ENCODE measurements at places on chromosomes 6 and 20. TPM values are rescaled to one million over a fixed set of nuclear protein-coding genes. Genes with fewer than 3 reads are reported as not detected.

GRCh38 chr6:156347656-156348055, 429.5 kb upstream of the ARID1B start:
- H3K27me3 ChIP-seq = peaks cover 2% of the 10 kb centered on the region
- H3K36me3 ChIP-seq = no peaks in the 10 kb centered on the region
- no peak overlapping the region for H3K4me3 ChIP-seq
- H3K27ac ChIP-seq = no peak overlapping the region
- no peaks in the 10 kb centered on the region for H3K4me1 ChIP-seq
- DNase-seq = no peak

GRCh38 chr6:147468634-147469033, 39.9 kb upstream of the SAMD5 start:
- no peak for DNase-seq
- H3K36me3 ChIP-seq = no peaks in the 10 kb centered on the region
- no peak overlapping the region for H3K4me3 ChIP-seq

DNA sequence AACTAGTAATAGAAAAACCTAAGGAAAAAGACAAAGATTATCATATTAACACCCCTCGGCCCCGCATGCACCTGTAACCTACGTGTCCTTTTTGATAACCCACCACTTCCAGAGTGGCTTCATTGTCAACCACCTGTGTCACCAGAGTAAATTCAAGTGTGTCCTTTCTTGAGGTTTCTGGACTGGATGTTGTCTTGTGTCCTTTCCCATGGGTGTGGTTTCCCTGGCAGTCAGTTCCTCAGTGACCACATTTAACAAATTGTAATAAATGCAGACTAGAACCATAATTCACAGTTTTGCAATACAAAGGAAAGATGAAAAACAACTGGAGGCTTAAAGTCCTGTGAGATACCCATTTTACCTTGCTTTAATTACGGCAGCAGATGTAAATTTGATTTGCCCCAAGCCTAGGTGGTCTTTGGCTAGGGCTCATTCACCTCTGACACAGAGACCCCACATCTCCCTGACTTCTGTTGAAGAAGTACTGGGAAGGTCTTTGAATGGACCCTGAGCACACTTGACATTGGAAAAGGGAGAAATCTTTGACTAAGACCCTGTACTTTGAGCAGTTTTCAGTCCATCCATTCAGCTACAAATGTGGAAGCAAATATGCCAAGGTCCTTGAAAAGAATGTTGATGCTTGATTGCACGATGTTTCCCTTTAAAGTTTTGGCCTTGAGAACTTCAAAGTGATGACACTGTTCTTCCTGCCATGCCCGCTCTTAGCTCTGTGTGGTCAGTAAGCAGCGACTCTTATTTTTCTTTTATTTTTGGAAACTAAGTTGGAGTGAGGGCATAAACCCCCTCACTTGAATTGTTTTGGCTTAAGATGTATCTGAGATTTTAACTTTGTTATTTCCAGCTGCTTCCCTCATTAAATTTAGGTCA, 232.4 kb downstream of the UST start:
- DNase-seq = no peak
- no peaks in the 10 kb centered on the region for H3K36me3 ChIP-seq
- H3K27me3 ChIP-seq = peaks cover 10% of the 10 kb centered on the region
- no peak overlapping the region for H3K27ac ChIP-seq
- no peaks in the 10 kb centered on the region for H3K4me1 ChIP-seq
- no peak overlapping the region for H3K4me3 ChIP-seq

GRCh38 chr6:152068622-152069261, 261.3 kb downstream of the ESR1 start:
- no peak overlapping the region for H3K27ac ChIP-seq
- peaks cover 6% of the 10 kb centered on the region for H3K27me3 ChIP-seq
- no peak overlapping the region for H3K4me3 ChIP-seq
- no peak for DNase-seq

- no peak overlapping the region for H3K27ac ChIP-seq
- no peaks in the 10 kb centered on the region for H3K27me3 ChIP-seq
- H3K4me3 ChIP-seq = no peak overlapping the region
- no peak for DNase-seq
- no peaks in the 10 kb centered on the region for H3K4me1 ChIP-seq
Observed at GRCh38 chr20:61295249-61295648, 43.2 kb downstream of the CDH4 start.

- DNase-seq = no peak
- H3K36me3 ChIP-seq = peaks cover 43% of the 10 kb centered on the region
- no peak overlapping the region for H3K4me3 ChIP-seq
- no peak overlapping the region for H3K27ac ChIP-seq
- H3K4me1 ChIP-seq = peaks cover 54% of the 10 kb centered on the region
Observed at GRCh38 chr6:149364557-149364956, 35.5 kb upstream of the SUMO4 start.

DNA sequence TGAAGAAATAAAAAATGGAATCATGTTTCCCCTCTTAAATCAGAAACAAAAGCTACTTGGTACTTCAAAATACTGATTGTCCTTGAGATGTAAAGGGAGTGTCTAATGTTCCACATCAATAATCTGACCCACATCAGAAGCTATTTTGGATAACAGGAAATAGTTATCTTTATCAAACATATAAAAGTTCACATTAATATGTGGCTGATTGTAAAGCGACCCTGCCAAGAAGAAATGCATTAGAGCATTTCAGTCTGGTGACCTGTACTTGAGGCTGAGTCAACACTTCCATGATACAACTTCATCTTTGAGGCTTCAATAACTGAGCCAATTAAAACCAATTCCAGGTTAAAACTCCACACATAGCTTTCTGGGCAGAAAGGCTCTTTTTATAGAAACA, 31.8 kb downstream of the SYNE1 start:
- no peak overlapping the region for H3K4me3 ChIP-seq
- H3K36me3 ChIP-seq = no peaks in the 10 kb centered on the region
- DNase-seq = no peak
- no peaks in the 10 kb centered on the region for H3K27me3 ChIP-seq

GRCh38 chr6:108565893-108566292, 5.2 kb downstream of the FOXO3 start:
- peaks cover 50% of the 10 kb centered on the region for H3K36me3 ChIP-seq
- H3K27me3 ChIP-seq = peaks cover 5% of the 10 kb centered on the region
- no peak for DNase-seq
- H3K27ac ChIP-seq = peak overlapping the region; percentile 69

DNA sequence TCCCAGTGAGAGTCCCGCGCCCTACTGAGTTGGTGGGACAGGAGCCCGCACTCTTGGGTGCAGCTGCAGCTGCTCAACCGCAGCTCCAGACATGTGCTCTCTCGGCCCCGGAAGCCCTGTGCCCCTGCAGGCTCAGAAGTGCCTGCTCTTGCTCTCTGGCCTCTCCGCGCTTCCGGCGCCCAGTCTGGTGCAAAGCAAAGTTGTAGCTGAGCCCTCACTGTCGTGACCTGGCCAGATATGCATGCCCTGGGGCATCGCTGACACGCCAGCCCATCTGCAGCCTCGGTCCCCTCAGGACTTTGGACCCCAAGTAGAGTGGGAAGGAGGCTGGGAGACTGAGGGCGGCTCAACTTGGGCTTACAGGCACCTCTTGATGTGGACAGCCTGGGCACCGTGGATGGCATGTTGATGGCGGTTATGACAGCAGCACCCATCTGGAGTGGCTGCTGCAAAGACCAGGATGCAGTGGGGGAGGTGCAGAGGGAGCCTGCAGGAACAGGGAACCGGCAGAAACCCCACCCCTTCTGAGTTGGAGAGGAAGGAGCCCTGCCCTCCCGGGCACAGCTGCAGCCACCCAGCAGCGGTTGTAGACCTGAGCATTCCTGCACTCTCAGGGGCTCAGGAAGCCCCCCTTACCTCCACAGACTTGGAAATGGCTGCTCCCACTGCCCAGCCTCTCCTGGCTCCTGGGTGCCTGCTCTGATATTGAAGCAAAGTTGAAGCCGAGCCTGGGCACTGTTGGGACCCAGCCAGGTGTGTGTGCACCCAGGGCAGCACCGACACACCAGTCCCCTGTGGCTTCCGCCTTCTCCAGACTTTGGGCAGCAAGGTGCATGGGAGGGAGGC, 462.6 kb downstream of the TBC1D32 start:
- H3K4me1 ChIP-seq = no peaks in the 10 kb centered on the region
- H3K36me3 ChIP-seq = no peaks in the 10 kb centered on the region

GRCh38 chr20:6673071-6673470, 94.4 kb upstream of the BMP2 start:
- H3K27ac ChIP-seq = no peak overlapping the region
- no peak for DNase-seq
- H3K36me3 ChIP-seq = no peaks in the 10 kb centered on the region
- H3K4me3 ChIP-seq = no peak overlapping the region
- H3K4me1 ChIP-seq = no peaks in the 10 kb centered on the region

DNA sequence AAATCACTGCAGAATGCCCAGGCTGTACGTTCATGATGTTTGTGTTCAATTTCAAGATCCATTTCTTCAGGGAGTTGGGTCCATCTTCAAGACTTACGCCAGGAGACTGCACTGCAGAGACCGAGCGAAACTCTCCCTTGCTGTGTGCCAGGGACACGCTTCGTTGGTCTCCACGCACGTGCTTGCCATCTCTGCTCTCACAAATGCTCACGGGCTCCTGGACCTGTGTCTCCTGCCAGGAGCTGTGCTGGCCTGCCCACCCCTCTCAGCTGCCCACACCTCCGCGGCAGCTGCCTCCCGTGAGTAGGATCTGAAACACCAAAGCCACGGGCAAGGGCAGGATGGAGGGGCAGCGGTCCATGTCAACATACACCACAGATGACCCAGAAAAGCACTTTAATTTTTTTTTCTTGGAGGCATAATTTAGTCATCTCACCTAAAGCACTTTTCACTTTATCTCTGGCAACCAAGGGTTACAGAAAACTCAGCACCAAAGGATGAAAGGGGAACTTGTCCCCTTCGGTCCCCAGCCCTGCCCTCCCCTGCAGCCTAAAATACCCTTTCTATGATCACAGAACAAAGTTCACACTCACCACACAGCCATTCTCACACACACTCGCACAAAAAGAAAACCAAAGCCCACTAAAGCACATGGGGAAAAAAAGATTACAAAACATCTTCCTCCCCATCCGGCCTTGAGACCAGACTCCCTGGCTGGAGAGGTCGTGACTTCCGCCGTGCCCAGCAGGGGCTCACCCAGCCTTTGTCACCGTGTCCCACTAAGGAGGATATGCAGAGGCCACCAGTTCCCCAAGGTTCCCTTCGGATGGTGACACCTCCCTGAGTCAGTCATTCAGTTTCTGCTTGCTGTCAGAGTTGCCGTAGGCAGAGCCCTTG, 137.9 kb downstream of the AGPAT4 start:
- no peak for DNase-seq
- H3K27me3 ChIP-seq = no peaks in the 10 kb centered on the region
- no peak overlapping the region for H3K27ac ChIP-seq
- no peak overlapping the region for H3K4me3 ChIP-seq
- peaks cover 4% of the 10 kb centered on the region for H3K36me3 ChIP-seq

GRCh38 chr6:4805553-4806336, 29.5 kb downstream of the CDYL start:
- H3K27me3 ChIP-seq = no peaks in the 10 kb centered on the region
- peaks cover 7% of the 10 kb centered on the region for H3K36me3 ChIP-seq
- peaks cover 52% of the 10 kb centered on the region for H3K4me1 ChIP-seq
- DNase-seq = peak; percentile 32
- H3K4me3 ChIP-seq = no peak overlapping the region
- no peak overlapping the region for H3K27ac ChIP-seq

The RIPOR2 gene
- total RNA-seq = 154 TPM

The SEL1L2 gene
- not detected for total RNA-seq

Data from activated CD8-positive, alpha-beta T cell treated with anti-CD3 and anti-CD28 coated beads, Interleukin-2, amount 10 ng/mL, durations not matched to agents 7 days and 5 days (primary cell).